ENCODE measurements at places on chromosomes 7 and 10.

- no peak for DNase-seq
Measured at GRCh38 chr10:69885379-69886013, 83.8 kb downstream of the COL13A1 start.

- no peak for DNase-seq
Measured at GRCh38 chr7:44757311-44757710, 8.7 kb downstream of the ZMIZ2 start.

GRCh38 chr10:782751-783648 is 93.5 kb upstream of the DIP2C start:
- no peak for DNase-seq

GRCh38 chr7:107660381-107661080 is at the start of gene SLC26A4:
SLC26A4 (plus strand) TSS chr7:107660828; CDS start chr7:107661642, 814 bp downstream.
- no peak for DNase-seq

DNA sequence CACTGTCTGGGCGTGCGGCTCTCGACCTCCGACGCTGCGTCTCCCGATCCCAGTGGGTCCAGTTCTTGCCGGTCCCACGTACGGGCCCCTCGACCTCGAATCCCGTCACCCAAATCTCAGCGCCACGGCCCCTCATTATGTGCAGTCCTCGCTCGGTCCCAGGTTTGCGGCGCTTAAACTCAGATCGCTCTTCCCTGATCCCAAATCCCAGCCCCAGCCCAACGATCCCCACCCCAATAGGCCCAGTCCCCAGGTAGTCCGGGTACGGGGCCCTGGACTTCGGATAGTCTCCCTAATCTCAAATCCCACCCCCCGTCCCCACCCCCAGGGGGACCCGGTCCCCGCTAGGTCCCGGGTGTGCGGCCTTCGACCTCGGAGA is 666 bp downstream of the HNRNPF start:
- no peak for DNase-seq

DNA sequence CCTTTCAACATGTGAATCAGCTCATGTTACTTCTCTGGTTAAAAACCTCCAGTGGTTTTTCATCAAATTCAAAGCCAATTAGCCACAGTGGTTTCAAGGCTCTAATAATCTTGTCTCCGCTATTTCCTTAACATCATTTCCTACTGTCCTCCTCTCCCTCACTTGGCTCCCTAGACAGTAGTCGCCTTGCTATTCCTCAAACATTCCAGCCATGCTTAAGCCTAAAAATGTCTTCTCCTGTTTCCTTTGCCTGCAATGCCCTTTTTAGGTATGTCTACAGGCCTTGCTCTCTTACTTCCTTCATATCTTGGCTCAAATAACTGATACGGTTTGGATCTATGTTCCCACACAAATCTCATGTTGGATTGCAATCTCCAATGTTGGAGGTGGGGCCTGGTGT is 779.4 kb upstream of the LRRN3 start:
- no peak for DNase-seq

DNA sequence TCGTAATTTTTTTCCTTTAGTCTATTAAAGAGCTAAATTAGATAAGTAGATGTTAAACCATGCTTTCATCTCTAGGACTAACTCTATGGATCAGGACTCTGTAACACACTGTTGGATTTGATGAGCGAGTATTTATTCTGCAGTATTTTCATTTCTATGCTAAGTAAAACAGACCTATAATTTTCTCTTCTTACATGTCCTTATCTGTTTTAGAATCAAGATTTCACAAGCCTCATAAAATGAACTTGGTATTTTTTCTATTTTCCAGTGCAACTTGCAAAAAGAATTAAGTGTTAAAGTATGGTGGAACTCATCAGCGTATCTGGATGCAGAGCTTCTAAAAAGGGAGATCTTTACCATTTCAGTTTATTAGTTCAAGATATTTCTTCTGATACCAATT is 2.4 kb downstream of the CACUL1 start:
- DNase-seq, result no peak

- DNase-seq, result no peak
Measured at GRCh38 chr7:50335795-50336754, 31.6 kb downstream of the IKZF1 start.

- DNase-seq, result no peak
Measured at GRCh38 chr10:122727426-122727825, 27.8 kb upstream of the C10orf120 start.

- DNase-seq, result no peak
Measured at GRCh38 chr7:128726059-128726736, 13.0 kb upstream of the CALU start.

DNA sequence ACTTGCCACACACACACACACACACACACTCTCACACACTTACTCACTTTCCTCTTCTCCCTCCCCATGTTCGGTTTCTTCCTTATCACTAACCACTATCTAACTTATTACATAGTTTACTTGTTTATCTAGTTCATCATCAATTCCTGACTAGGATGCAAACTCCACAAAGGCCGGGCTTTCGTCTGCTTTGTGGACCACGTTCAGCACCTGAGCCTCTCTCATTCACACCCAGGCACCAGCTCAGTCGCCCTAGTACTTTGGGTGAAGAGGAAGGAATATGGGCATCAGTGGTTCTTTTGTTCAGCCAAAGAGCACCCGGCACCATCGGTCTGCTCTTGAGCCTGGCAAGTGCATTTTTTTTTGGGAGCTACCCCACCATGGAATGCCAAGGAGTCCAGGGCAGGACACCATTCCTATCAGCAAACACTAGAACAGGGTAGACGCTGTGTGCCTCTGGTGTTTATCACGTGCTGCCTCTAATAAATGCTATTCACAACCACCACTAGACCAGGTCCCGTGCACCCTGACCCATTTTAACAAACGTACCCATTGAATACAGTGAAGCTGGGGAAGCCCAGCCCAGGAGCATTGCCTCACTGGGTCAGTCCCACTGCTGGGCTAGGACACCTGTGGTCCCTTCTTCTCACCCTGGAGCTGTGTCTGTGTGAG is 2.2 kb downstream of the C10orf67 start:
- DNase-seq, result no peak

- no peak for DNase-seq
Measured at GRCh38 chr10:77409697-77410471, 227.7 kb downstream of the KCNMA1 start.

- no peak for DNase-seq
Measured at GRCh38 chr7:147857152-147858140, 733.1 kb upstream of the C7orf33 start.

DNA sequence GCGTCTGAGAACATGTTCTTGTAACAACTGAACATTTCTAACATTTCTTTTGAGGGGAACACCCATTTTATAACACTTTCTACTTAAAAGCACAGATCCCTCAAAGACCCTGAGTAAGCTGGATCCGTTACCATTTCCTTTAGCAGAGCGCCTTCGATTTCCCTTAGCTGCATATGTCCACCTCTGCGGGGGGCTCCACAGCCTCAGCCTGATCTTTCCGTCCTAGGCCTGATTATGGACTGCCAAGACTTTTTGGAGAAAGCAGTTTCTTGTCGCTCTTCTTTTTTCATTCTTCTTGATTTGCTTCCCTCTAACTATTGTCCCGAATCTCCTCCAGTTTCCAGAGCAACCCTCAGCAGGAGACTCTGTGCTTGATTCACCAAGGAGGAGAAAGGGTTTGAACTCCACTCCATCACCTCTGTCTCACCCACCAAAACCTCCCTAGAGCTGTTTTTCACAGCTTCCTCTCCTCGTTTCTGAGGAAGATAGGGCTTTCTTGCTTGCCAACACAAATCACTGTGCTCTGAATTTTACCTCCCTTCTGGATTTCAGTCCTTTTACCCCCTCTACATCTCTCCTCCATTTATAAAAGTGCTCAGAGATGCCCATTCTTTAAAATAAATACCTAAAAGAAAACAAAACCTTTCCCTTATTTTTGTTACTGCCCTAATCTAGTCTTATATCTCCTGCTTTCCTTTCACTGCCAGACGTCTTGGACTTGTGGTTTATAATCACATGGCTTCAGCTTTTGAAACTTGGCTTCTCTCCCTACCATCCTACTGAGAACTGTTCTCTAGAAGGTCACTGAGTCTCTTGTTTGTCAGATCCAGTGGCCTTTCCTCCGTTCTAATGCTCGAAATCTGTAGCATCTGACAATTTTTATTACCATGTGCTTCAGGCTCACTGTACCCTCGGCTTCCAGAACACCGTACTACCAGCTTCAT is 30.5 kb upstream of the ZRANB1 start:
- DNase-seq, result no peak

DNA sequence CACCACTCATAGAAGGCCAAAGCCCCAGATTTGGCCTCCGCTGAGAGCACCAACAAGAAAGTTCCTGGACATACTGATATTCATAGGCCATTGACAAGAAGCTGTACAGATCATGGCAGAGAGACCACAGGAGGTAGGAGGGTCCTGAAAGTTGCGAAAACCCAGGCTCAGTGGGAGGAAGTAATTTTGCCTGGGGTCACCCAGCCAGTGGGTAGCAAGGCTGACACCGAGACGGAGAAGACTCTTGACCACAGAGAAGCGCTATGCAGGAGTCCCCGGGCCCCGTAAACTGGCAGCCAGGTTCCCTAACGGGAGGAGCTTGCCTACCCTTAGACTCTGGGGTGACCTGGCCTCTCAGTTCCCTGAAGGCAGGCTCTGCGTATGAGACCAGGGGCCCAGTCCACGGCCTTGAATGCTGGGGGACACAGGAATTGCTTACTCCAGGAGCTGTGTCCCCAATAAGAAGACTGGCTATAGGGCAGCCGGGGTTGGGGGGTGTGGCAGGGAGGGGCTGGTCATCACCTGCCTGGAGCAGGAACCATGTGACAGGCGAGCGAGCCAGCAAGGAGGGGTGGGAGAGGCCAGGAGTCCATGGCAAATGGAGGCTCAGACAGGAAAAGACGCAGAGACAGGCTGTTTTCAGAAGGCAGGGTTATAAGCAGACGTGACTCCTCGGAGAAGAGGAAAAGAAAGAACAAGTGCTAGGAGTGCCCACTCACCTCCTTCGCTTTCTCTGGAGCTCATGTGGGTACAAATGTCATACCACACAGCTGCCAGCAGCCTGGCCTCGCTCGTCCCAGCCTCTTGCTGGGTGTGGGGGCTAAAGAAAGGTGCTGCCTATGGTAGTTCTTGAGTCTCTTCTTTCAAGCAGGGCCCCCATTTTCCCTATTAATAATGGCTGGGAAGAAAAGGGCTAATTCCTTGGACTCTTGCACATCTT is 24.6 kb upstream of the NPFFR1 start:
- DNase-seq, result no peak

DNA sequence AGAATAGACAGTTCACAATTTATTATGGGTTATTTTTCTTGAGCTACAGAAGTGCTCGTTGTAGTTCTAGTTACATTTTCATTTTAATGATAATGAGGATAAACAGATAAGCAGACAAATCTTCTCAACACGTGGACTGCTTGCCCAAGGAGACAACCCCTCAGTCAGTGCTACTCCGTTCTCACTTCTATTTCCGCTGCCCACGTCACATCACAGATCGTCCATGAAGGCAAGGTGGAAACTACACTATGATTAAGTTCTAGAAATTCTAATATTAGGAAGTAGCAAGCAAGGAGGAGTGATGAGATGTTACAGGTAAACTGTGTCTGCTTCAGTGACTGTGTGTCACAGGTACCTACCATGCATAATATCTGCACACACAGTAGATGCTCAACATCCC is 210.5 kb downstream of the CHCHD3 start:
- DNase-seq, result no peak

- DNase-seq, result peak; percentile 79
Measured at GRCh38 chr7:66654275-66655112, 25.8 kb downstream of the KCTD7 start.

DNA sequence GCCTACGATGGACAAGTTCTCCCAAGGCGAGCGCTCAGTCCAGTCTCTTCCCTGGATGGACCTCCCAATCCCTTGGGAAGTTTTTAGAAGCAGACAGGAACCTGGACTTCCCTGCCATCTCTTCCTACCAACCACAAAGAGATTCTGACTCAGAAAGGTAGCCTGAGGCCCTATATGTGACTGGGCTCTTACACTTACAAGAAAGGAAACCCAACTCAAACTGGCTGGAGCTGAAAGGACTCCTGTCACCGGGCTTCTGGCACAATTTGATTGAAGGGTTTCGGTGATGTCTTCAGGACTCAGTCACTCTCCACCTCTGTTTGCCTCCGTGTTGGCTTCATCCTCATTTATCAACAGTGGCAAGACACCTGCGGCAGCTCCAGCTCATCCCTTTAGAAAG is 3.7 kb upstream of the COL13A1 start:
- no peak for DNase-seq

DNA sequence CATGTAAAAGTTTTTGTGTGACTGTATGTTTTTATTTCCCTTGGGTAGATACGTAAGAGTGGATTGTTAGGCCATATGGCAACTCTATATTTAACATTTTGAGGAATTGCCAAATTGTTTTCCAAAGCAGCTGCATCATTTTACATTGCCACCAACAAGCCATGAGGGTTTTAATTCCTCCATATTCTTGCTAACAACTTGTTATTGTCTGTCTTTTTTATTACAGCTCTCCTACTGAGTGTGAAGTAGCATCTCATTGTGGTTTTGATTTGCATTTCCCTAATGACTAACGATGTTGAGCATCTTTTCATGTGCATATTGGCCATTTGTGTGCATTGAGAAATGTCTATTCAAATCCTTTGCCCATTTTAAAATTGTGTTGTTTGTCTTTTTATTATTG is 94.9 kb downstream of the CARD11 start:
- DNase-seq, result no peak

DNA sequence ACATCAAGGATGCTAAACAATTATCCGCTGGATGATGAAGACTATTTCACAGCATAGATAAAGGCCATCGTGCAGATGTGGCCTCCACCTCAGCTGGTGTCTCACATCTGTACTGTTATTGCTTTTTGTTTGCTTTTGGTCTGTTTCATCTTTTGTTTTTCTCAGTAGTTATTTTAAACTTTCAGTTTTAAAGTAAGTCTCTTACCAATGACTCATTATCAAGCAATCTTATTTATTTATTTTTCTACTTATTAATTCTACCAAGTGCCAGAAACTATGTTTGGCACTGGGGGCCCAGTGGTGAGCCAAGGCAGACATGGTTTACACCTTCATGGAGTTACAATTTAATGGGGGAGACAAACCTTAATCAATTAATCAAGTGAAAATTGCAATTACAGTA is 250.9 kb upstream of the TMEM72 start:
- no peak for DNase-seq

GRCh38 chr7:97018126-97018601 is 6.5 kb downstream of the DLX5 start:
- DNase-seq, result no peak

DNA sequence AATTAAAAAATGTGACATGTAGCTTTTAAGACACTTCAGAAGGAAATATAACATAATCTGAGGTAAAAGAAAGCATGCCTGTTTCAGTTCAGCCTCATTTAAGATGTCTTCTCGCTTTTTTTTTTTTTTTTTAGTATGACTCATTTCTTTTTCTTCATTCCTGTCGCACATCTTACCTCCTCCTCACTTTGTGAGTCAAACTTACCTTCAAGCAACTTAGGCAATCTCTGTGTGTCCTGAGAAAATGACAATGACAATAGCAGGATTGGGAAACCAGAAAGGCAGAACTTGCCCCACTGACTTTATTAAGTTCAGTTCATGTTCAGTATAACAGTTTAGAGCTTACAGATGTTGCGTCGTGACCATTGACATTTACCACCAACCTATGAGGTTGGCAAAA is 7.7 kb downstream of the PTN start:
- DNase-seq, result no peak

GRCh38 chr7:11486271-11486670 is 345.7 kb downstream of the THSD7A start:
- no peak for DNase-seq

Data from HS-5 (cell line).